ENCODE measurements at places on chromosomes 16 and 17.

DNA sequence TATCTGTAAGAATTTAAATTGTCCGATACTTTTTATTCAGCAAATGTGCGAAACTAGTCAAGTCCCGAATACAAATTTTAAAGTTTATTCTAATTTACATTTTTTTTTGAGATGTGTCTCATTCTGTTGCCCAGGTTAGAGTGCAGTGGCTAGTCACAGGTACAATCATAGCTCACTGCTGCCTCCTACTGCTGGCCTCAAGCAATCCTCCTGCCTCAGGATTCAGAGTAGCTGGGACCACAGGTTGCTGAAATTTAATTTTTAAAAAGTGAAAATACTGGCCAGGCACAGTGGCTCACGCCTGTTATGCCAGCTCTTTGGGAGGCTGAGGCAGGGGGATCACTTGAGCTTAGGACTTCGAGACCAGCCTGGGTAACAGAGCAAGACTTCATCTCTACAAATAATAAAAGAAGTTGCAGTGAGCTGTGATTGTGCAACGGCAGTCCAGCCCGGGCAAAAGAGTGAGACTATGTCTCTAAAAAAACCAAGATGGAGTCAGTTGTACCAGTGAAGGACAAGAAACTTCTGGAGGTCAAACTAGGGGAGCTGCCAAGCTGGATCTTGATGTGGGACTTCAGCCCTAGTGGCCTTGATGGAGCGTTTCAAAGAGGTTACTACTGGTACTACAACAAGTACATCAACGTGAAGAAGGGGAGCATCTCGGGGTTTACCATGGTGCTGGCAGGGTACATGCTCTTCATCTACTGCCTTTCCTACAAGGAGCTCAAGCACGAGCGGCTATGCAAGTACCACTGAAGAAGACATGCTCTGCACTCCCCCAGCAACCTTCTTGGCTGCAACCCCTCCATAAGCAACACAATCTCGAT lies 5.6 kb downstream of the POLG2 start:
- DNase-seq, result no peak

DNA sequence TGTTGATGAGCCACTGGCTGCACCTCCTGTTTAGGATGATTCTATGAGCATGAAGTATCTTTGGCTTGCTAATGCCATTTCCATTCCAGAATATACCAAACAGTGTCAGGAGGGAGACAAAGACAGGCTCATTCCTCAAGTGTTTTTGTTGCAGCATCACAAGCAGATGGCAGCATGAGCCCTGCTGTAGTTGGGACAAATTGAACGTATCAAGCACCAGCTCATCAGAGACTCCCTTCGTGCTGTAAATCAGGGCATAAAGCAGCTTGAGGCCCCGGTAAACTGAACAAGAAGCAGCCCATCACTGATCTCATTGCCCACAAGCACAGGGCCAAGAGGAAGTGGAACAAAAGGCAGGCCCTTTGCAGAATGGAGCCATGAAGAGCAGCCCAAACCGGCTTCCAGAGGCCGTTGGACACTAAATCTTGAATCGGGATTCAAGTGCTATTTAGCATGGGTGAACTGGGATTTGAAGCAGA lies 45.9 kb upstream of the HS3ST3A1 start:
- DNase-seq, result no peak

DNA sequence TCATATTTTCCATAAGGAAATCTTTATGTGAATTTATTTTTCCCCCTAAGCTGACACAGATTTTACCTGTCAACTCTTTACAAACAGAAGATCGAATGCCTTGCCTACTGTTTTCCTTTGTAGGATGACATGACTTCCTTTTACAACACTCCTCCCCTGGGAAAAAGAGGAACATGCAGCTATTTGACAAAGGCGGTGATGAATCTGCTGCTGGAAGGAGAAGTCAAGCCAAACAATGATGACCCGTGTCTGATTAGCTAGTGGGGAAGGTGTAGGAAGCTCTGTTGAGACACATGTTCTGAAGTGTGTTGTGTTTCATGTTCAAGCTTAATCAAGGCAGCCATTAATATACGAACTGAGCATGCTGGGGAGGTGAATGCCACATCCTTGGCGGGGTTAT lies 238.0 kb downstream of the PHKB start:
- no peak for DNase-seq

DNA sequence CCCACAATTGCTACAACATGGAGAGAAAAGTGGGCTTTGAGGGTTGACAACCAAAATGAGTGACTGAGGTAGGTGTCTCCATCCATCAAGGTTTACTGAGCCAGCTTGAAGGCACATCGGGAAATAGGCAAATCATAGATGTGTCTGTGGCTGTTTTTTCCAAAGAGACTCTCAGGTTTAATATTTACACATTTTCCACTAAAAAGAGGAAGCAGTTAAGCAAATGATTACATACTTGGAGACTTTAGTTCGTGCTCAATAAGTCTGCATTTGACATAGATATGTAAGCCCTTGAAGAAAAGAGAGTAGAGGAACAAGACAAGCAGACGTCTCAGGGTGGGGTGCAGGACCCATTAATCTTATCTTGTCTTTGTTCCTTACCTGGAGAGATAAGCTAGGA lies 148.9 kb upstream of the COX10 start:
- no peak for DNase-seq

DNA sequence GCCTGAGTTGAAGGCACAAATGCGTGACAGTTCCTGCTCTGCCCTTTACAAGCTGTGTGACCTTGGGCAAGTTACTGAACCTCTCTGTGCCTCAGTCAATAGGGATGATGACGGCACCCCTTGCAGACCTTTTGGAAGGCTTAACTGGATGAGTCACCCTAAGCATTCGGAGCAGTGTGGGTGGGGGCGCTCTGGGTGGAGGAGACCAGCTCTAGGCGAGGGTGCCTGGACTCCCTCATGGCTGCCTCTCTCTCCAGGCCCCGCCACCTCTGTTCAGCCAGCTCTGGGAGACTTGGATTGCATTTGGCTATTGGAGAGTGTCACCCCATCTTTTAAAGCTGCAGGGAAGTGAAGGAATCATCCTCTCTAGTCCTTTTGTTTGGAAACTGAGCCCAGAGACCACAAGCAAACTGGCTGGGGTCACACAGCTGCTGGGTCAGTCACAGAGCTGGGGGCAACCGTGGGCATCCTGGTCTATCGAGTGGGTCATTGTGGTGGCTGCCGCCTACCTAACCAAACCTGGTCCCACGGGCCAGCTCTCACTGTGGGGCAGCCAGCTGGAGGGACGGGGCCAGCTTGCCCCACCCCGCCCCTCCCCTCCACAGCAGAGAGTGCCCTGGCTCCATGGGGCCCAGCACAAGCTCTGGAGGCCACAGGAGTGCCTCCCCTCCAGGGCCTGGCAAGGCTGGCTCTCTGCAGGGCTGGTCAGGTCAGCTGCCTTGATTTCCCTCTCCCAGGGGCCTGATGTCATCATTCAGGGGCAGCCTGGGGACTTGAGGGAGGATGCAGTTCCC lies 20.2 kb upstream of the GSE1 start:
- DNase-seq, result no peak

DNA sequence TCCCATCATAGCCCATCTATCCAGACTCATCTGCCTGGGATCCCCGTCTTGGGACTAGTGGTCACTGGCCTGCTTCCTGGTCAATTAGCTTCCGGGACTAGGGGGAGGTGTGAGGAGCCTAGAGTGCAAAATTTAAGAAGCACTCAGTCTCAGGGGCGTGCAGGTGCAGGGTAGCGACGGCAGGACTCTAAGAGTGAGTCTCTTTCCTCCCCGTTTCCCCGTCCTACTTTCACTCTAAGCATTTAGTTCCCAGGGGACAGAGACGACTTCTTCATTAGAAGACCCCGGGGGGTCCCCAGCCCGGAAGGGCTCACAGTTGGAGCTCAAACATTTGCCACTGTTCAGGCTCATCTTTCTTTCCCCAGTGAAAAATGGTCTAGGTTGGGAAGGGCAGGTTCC lies 677 bp upstream of the ZNHIT3 start:
- DNase-seq, result no peak

DNA sequence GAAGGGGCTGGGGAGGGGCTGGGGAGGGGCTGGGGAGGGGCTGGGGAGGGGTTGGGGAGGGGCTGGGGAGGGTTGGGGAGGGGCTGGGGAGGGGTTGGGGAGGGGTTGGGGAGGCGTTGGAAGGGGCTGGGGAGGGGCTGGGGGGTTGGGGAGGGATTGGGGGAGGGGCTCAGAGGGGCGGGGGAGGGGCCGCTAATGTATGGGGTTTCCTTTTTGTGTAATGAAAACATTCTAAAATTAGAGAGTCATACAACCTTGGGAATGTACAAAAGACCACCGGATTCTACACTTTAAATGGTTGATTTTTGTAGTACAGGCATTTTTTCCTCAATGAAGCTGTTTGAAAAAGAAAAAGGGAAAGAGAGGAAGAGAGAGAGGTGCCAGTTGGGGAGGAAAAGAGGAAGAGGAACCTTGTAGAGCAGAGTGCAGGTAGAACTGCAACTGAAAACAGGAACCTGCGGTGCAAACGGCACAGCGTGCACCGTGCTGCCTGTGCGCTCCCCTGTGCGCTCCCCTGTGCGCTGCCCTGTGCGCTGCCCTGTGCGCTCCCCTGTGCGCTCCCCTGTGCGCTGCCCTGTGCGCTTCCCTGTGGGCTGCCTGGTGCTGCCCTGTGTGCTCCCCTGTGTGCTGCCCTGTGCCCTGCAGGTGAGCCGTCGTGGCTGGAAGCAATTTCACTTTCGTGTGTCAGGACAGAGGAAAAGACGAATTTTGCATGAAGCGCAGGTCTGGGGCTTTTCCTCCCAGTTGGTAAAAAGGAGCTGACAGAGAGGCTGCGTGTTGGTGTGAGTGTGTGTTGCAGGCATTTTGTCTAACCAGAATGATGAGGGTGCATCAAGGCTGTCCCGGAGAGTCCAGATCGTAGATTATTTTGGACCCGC lies 40.8 kb downstream of the METRNL start:
- no peak for DNase-seq

- DNase-seq, result no peak
These were observed 70.0 kb upstream of the NKD1 start for GRCh38 chr16:50478075-50478772.

DNA sequence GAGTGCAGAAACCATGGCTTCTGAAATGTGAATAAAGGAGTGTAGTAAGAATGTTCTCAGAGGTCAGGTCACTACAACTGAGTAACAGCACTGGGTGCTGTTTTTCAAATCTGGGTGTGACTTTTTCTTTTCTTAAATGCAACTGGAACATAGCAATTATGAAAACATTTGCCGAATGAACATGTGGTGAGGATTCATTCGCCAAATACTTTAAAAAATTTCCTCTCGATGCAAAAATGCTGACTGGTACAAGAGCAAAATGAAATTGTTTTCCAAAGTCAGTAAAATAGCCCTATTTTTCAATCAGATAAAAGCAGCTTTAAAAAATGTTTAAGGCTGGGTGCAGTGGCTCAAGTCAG lies 18.6 kb downstream of the ZDHHC7 start:
- no peak for DNase-seq

GRCh38 chr16:50213939-50214519 lies 52.3 kb upstream of the ADCY7 start:
- peak; percentile 22 for DNase-seq

DNA sequence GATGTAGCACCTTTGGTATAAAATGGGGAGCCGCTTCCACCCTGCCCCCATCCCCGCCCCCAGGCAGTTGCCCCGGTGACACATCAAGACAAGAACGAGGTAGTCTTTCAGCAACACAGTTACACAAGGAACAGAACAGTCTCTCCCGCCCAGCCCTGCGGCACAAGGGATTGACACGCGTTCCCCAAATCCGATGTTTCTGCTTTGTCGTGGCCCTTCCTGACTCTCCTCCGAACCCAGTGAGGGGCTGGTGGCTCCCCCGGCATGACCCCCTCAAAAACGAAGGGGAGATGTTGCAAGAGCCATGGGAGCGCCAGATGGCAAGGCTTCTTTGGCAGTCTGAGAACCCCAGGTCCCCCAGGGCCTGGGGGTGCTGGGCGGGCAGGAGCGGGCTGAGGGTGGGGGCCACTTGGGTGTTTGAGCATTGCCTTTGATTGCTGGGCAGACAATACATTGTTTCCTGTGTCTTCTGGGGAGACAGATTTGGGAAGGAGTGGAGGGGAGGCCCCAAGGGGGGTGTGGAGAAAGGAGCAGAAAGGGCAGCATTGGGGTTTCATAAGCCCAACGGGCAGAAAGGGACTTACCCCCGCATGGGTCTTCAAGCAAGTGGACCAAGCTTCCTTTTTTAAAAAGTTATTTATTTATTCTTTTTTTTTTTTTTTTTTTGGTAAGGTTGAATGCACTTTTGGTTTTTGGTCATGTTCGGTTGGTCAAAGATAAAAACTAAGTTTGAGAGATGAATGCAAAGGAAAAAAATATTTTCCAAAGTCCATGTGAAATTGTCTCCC lies 16.6 kb downstream of the COL1A1 start:
- no peak for DNase-seq

DNA sequence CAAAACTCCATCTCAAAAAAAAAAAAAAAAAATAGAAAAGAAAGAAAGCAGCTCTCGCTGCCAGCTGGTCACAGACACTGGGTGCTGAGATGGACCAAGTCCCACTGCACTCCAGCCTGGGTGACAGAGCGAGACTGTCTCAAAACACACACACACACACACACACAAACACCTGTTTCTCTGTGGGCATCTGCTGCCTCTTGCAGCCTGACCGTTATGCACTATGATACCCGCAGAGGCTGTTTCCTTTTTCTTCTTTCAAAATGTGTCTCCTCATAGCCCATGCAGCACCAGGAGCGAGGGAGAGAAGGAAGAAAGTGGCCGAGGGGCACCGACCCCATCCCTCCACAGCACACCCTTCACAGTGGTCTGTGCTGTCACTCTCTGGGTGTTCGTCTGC lies 36.9 kb upstream of the KLHDC4 start:
- DNase-seq, result no peak

GRCh38 chr17:13476720-13477119 lies 125.0 kb downstream of the HS3ST3A1 start:
- no peak for DNase-seq

DNA sequence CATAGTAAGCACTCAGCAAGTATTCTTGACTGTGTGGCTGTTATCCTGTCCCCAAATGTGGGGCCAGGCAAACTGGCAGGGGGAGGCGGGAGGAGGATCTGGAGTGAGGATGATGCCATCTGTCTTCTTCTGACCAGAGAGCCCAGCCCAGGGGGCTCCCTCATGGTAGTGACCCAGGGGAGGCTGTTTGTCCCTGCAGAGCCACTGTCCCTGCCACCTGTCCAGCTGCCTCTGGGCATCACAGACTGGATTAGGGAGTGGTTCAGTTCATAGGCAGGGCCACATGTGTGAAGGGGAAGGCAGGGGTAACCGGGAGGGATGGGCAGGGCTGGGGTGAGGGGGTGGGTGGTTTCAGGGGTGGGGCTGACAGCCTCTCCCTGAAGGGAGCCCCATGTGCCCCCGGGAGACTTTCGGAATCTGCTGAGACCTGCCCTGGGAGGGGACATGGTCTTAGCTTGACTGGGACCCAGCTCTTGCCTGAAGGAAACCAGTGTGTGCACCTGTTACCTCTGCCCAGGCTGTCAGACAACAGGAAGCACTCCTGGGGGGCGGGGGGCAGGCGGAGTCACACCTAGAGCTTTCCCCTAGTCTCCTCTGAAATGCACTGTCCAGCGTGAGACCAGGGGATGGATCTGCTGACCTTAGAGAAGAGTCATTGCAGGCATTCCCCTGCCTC lies 15.2 kb downstream of the ARHGAP23 start:
- no peak for DNase-seq

All from CMK (cell line).